ENCODE measurements at places on chromosomes 13 and 19.

DNA sequence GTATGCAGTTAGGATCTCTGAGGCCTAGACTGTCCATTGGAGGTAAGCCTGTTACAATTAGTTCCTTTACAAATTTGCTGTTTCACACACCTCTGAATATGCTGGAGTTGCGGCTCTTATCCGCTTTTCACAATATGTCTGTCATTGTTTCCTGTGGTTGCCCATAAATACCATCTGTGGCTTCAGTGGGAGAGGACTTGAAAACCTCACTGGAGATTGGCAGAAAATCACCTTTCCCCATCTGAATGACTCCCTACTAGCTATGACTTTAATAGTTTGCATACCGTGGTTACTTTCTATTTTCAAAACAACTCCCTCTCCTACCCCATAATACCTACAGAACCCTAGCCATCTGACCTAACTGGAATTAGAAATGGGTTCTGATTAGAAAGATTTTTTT, 454.3 kb downstream of the PCDH17 start:
- DNase-seq = no peak

GRCh38 chr13:40452741-40453334, 213.6 kb downstream of the FOXO1 start:
- DNase-seq = no peak

DNA sequence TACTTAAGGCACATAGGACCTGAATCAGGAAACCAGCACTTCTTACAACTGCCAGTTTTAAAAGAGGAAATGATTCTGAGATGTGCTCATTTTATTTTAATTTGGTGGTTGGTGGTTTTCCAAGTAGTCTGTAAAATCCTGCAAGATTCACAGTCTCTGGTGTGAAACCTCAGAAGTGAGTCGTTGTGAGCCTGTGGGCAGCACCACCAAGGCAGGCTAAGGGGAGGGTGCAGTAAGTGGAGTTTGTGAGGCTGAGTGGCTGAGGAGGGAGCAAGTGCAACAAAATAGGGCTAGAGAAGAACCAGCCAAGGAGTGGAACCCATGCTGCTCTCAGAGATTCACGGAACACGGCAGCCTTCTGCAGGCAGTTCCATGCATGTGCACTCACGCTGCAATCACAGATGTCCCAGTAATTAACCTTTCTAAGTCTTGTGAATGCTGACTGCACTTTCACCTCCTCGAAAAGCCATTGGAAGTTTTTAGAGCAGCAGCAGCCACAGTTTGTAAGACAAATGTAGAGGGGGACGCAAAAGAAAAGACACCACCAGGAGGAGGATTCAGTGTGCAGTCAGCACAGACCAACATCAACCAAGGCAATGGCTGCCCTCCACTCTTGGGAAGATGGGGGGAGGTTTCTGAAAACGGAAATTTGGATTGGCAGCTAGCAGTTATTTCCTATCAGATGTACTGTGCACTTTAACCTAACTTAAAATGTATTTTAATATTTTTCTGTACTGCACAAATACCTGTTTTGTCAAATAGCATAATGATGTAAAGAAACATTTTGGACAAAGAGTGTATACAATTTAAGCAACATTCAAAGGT, 44.9 kb downstream of the ESD start:
- no peak for DNase-seq

DNA sequence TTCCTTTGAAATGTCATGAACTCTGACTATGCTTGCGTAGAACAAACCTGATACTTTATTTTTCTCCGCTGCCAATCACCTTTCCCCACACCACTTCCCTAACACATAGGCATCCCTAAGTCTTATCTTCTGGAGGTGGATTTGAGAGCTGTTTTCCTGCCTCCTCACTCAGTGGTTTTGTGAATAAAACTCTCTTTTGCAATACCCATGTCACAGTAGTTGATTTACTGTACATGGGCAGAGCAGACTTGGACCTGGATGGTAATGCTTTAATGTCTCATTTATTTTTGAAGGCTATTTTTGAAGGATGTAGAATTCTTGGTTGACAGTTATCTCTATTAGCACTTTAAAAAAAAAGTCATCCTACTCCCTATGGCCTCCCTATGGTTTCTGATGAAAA, 881.8 kb downstream of the SLITRK5 start:
- DNase-seq = no peak

DNA sequence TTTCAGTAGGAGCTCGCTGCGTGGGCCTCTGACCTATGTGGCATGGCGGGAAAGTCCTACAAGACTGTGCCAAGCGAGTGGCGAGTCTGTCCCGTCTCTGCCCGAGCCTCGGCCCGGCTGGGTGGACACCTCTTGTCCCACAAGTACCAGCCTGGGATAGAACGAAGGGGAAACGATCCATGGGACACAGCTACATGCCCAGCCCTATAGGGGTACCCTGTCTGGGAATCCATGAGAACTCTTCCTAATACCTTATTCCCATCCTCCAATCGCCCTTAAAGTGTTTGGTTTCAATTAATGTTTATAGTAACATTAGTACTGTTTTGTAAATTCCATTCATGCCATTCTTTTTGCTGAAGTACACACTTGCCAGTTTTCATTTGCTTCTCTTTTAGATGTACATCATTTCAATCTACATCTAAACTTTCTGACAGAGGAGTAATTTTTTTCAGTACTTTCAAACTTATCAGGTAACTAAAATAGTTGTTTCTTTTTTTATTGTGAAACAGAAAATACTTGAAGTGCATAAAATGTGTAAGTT, 667 bp upstream of the ZNF790 start:
- no peak for DNase-seq

- no peak for DNase-seq
Measured at GRCh38 chr13:78770601-78771000, 111.6 kb upstream of the OBI1 start.
